GDM1 (cell line): ENCODE measurements at places on chromosomes 7 and 10.
A peak's percentile ranks its signal among the peaks of the same experiment; 100 is the strongest.

GRCh38 chr7:105587909-105588635 is 6.8 kb upstream of the EFCAB10 start:
- no peak for DNase-seq

GRCh38 chr7:26409661-26410547 is 118.2 kb downstream of the SNX10 start:
- DNase-seq, result no peak

DNA sequence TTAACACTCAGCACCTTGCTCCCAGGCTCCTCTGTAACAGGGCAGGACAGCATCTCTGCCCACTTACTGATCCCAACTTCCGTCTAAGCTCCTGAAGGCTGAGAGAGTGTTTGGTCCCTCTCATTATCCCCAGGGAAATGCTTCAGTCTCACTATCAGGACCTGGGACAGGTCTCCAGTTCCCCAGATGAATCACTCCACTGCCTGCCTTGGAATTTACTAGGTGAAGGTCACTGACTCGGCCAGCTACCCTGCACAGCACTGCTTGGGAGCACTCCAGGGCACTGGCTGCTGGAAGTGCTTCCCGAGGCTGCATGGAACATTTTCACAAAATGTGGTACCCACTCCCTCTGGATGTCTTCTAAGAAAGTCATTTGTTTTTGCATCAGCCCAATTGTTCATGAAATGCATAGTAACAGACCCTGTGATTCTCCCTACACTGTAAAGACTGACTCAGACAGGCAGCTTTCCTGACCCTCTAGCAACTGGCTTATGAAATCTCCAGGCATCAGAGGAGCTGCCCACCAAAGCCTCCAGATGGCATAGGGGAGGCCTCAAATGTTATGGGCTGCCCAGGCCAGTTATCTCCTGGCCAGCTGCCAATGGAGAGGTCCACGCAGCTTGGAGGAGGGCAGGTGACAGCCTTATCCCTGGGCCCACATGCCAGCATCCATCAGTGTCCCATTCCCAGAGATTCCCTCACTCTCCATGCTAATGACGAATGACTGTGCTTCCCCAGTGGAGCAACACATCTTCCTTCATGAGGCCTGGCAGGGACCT is 89.1 kb downstream of the GFRA1 start:
- DNase-seq, result no peak

GRCh38 chr10:54796881-54797280 is 4.2 kb downstream of the PCDH15 start:
- no peak for DNase-seq

DNA sequence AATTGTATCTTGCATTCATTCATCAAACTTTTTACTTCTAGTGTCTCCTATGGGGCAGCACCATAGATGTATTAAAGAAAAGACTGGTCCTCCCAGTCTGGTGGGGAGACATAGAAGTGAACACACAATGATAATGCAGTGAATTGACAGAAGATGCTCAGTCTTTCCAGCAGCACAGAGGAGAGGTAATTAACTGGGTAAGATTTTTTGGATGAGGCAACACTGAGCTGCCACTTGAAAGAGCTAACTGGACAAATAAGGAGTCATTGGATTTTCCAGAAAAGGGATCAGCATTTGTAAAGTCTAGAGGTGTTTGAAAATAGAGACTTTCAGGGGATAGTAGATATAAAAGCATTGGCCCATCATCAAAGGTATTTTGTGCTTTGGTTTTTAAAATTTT is 7.2 kb upstream of the ITPRIP start:
- DNase-seq, result no peak

- DNase-seq, result no peak
These were observed 205.3 kb downstream of the CHRM2 start for GRCh38 chr7:137073571-137074325.

DNA sequence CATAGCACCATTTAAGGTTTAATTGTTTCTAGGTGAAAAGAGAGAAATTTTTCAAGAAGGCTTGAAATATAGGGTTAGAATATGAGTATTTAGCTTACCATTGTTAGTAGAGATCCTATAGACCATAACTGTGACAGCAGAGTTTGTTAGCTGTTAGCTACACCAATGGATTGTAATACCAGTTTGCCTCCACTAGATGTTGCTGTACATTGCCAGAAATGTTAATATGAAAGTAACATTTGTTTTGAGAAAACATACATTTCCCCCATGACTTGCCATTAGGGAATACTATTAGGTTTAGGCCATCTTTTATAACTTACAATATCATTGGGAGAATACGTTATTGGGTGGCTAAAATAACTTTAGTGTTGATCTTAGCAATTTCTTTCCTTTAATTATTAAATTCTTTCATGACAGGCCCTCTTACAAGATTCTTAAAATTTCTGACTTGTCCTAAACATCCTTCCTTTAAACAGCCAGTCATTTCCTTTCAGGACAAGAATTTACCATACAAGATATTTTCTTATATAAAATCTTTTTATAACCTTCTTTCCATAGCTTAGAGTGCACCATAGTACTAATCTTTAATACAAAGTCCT is 39.5 kb downstream of the ZNF117 start:
- no peak for DNase-seq

DNA sequence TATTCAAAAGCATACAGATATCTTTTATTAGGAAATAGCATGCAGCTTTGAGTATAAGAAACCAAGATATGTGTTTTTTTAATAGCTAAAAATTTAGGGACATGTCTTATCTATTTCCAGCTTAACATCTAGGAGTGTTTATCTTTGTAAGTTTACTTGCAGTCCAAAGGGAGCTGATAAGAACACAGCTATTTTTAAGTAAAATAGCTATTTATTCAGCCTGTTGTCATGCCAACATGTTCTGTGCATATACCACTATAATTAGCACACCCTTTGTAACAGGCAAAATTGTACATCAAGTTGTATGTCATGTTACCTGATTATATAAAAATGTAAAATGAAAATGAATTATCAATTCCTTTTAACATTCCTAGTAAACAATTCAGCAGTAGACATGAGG is 29.6 kb downstream of the FAM133B start:
- DNase-seq, result no peak

DNA sequence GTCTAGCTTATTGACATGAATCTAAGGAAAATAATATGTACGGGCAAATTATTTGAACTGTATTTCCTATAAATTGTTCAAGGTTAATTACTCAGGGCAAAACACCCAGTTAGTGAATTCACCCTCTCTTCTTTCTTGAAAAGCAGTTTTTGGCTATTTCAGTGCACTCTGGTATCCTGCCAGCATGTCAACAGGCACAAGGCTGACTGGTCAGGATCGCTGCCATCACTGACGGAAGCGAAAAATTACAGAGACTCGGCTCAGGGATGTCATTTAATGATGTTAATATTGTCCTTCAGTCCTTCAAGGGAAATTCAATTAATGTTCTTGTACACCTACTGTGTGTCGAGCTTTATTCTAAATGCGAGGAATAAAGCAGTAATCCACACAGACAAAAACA is 28.3 kb upstream of the OLAH start:
- no peak for DNase-seq

DNA sequence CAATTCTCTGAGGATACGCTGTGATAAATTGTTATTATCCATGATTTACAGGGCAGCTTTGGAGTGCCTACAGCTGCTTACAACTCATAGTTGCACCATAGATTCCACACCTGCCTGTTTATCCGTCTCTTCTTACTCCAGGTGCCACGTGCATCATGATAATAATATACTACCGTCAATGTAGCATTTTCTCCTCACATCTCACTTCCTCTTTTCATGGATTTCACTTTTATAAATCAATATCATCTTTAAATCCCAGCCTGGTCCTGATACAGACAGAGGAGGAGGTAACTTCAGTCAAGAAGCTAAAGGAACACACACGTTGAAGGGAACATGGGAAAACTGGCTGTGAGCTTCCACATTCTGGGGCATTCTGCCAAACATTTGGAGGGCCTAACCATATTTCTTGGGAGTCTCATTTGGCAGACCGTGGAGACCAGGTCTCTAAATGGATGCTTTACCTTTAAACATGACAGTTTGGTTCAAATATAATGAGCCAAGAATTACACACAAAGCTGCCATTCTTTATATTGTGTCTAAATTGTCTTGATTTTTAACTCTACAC is 2.4 kb downstream of the CH25H start:
- no peak for DNase-seq

- DNase-seq, result no peak
These were observed 89.6 kb downstream of the FZD1 start for GRCh38 chr7:91353848-91354247.

- no peak for DNase-seq
These were observed 49.4 kb downstream of the ADCYAP1R1 start for GRCh38 chr7:31101544-31101943.

GRCh38 chr7:84389242-84389641 is 194.7 kb upstream of the SEMA3A start:
- no peak for DNase-seq

- no peak for DNase-seq
These were observed 117.9 kb downstream of the SLIT1 start for GRCh38 chr10:97067716-97068391.

- DNase-seq, result no peak
These were observed 522.5 kb downstream of the ETV1 start for GRCh38 chr7:13466874-13467547.

- peak; percentile 22 for DNase-seq
These were observed 579 bp downstream of the IDI1 start for GRCh38 chr10:1048349-1048731.

GRCh38 chr7:117673367-117673766 is 193.5 kb downstream of the CFTR start:
- no peak for DNase-seq

- no peak for DNase-seq
These were observed at the start of gene MEST for GRCh38 chr7:130491841-130492522. TSS of gene MEST (plus strand) at chr7:130492085. CDS start at chr7:130492314, 229 bp downstream.

DNA sequence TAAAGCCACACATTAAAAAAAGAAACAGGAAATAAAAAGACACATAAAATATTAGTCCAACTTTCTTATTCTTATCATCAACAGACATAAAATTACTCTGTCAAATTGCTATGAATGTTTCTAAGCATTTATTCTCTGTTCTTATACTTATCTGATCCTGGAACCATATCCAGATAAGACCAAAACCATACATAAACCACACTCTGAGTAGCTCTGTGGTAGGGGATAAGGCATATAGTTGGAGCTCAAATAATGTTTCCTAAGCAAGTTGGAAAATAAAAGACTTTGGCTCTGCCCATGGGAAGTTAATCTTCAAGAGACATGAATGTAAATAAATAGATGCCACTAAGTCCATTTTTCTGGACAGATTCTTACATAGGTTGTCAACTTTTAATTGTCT is 103.1 kb upstream of the PLXDC2 start:
- DNase-seq, result no peak

- no peak for DNase-seq
These were observed 35.9 kb downstream of the ADCY1 start for GRCh38 chr7:45610019-45610418.

DNA sequence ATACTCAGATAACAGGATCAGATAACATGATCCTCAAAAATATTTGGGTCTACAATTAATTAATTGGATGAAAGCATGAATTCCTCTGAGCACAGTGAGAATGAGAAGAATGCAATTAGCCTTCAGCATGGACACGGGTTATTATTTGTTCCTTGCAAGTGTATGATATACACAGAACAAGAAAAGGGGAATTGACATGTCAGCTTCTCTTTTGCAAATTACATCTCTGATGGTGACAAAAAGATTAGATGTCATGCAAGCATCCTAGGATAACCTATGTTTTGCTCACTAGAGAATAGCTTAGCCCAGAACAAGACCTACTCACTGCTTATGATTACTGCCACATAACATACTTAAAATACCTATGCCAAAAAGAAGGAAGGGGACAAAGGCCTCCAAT is 120.3 kb downstream of the ABLIM1 start:
- no peak for DNase-seq

GRCh38 chr10:69333205-69333604 is 54.9 kb downstream of the HK1 start:
- DNase-seq, result no peak

GRCh38 chr7:141114029-141114664 is 40.3 kb downstream of the TMEM178B start:
- DNase-seq, result no peak

DNA sequence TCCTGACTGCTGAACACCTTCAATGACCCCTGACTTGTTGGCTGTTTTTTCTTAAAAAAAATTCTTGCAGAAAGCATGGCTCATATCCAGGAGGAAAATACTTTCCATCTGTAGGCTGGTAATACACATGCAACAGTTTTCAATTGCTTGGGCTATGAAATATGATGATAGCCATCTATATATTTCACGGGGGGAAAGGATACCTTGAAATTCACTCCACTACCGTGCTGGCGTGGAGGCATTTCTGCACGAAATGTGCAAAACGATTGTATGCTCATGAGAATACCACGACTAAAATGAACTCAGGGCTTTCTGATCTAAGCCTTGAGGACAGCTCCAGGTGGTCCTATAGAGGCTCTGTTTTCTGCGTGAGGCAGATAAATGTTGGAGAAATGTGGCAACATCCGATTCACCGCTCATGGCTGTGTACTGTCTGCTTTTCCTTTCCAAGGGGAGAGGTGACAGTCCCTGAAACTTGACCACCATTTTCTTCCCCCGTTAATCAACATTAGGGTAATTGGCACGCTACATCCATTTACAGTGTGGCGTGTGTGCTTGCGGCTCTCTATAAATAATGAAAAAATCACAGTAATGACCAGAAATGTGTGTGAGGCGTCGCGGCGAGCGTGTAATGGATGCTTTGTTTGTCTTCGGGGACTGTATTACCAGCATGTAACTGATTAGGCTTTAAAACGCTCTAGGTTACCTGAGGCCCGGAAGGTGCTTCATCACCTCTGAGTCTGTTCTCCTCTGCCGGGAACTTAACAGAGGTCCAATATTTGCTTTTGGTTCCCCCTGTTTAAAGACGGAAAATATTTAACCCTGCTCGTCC is 12.8 kb upstream of the CARD11 start:
- DNase-seq, result no peak

DNA sequence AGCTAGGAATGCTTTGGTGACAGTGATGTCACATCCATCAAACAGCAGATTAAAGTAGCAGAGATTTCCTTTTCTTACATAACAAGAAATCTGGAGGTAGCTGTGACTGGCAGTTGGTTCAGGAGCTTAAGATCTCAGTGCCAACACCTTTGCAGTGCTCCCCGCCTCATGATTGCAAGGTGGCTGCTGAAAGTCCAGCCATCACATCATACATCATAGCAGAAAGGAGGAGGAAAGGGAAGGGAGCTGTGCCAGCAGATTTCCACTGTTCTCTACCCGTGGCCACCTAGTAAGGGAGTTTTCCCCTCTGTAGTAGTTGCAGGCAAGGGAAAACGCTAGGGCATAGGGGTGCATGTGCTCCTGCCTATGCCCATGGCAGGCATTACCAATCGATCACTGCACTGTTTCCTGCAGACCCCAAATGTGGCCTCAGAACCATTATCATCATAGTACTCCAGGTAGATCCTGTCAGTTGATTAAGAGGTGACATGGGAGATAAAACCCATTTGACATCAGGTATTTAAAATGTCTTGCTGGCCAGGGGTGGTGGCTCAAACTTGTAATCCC is 57.9 kb upstream of the GTF2IRD1 start:
- DNase-seq, result no peak

- DNase-seq, result no peak
These were observed 129.3 kb downstream of the FAM107B start for GRCh38 chr10:14645239-14645960.
